ENCODE measurements at places on chromosomes 7 and 10.

DNA sequence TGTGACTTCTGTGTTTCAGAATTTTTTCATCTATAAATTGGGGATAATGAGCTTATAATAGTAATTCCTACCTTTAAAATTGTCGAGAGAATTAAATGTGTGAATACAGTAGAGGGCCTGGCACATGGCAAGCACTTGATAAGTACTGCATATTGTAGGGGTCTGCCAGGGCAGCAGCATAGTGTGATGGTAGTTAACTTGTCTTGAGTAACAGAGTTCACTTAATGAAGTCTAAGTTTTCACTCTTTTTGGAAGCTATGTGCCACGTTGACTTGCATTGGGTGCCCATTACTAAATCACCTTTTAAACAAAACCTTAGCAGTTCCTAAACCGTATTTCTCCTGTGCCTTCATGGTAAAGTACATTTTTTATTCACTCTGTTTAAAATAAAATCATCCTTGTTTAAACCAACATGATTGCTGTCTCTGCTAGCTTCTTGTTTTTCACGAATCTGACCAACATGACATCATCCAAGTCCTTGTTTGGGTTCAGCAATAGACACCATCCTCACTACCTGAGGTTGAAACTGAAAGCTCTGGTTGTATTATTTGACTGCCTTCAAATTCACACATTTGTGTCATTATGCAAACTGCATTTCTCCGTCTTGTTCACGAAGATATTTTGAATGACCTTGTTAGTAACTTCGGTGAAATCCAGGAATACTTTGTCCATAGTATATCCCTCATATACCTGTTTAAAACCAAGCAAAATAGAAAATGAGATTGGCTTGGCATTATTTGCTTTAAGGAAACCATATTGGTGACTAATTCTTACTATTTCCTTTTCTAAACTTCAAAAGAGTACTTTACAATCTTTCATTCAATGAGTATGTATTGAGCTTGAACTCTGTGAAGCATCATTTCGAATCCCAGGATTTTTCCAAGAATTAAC is 340.2 kb downstream of the SUGCT start:
- no peak for DNase-seq

DNA sequence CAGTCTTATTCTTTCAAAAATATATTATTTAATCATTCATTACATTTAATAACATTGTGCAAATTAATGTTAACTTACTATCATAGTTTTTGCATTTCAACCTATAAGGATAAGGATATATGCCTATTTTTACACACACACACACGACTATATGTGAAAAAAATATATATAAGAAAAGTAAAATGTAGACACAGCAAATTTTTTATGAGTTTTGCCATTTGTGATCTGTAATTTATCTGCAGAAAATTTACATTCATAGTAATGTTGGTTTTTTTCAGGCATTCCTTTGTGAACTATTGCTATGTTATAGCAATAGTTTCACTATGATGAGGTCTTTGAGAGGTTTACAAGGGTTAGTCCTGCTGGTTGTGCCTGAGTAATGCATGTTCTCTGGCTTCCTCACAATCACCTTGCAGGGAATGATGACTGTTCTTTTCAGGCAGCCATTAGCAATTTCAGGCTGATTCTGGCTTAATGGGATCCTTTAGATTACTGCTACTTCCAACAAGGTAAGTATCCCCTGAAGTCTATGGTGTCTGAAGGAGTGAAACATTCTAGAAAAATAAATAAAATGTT is 183.7 kb upstream of the CDK1 start:
- DNase-seq: no peak

DNA sequence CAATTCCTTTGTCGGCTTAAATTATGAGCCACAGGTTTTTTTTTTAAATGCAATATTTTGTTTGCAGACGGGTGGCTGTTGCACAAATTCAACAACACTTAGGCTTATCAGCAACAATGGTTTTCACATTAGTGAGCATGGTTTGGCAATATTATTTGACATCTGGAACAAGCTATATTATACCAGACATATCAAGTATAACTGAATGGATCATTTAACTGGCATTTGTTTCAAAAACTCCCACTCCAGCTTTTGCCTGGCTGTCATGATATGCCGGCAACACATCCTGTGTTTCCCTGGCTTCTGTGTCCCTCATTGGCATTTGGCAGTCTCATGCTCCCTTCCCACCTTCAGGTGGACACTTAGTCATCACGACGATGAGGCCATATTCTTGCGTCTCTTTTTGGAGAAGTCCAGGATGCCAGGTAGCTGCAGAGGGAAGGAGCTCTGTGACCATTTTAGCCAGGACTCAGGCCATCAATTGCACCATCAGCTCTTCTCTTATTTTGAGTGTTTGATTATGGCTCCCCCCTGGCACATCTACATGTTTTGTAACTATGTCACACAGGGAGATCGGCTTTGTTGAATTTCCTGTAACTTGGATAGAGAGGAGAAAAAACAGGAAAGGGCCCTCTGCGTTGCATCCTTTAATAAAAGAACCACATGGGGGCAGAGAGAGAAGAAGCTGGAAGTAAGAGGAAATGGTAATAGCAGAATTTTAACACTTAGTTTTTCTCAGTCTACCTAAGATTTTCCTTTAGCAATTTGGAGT is 413.9 kb downstream of the LRMDA start:
- no peak for DNase-seq

DNA sequence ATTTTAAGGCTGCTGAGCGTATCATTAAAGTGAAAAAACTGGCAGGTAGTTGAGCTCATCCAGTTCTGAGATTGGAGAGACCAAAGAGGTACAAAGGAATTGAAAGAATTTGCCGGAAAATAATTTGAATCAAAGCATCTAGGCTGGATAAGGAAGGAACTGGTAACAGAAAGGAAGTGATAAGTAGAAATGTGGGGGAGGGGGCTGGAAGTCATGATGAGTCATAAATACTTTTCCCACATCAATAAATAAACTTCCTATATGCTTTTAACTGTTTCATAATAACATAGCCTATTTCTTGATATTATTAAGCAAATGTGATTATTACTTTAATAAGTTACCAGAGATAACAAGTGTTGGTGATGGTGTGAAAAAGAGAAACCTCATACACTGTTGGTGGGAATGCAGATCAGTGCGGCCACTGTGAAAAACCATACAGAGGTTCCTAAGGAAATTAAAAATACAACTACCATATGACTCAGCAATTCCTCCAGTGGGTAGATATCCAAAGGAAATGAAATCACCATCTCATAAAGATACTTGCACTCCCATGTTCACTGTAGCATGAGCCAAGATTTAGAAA is 27.0 kb downstream of the ZNF438 start:
- DNase-seq: no peak

DNA sequence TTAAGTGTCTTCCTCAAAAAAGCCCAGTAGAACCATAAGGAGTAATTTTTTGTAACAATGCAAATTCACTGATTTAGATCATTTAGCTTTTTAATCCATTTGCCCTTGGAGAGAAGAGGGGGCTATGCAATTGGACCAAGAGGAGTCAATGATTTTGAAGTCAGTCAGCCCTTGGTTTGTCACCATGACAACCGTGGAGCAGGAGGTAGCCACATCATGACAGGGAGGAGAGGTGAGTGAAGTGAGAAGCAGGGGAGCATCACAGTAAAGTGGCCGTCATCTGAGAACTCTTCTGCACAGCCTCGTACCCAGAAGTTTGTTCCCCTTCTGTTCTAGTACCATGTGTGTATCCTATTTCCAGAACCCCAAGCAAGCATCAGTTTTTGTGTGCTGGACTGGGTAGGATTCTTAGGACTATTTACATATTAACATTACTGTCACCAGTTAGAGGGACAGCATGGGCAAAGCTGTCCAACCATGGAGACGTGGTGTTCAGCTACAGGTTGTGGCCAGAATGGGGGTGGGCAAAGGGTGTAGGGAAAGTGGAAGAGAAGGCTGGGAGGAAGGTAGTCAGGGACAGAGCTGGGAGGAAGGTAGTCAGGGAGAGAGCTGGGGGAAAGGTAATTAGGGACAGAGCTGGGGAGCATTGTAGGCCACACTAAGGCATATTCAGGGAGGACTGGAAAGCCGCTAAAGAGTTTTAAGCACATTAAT is 13.1 kb downstream of the UBE3C start:
- DNase-seq: no peak
